ENCODE measurements at places on chromosomes 1 and 21.

DNA sequence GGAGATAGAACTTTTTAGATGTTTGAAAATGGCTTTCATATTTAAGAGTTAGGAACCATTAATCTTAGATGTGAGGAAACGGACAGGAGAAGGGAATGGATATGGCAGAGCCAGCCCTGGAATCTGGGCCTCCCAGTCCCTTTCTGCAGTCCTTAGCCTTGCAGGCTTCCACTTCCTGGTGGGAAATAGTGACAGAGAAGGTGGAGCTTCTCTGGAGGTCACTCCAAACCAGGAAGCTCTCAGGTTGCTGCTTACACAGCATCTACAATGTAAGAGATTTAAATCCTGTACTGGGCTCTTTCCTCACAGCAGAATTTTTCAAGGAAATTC lies 2.5 kb downstream of the S100A11 start:
- peak overlapping the region; percentile 96 for H3K4me3 ChIP-seq
- H3K4me1 ChIP-seq: peaks cover 43% of the 10 kb centered on the region
- H3K36me3 ChIP-seq: peaks cover 45% of the 10 kb centered on the region
- no peaks in the 10 kb centered on the region for H3K27me3 ChIP-seq
- no peak for DNase-seq

- no peak overlapping the region for H3K4me3 ChIP-seq
- peaks cover 15% of the 10 kb centered on the region for H3K27me3 ChIP-seq
- no peaks in the 10 kb centered on the region for H3K4me1 ChIP-seq
- no peak for DNase-seq
Measured at GRCh38 chr21:42319851-42320572, 4.8 kb upstream of the TFF3 start.

GRCh38 chr1:77825131-77825709 lies 45.8 kb downstream of the MIGA1 start:
- no peaks in the 10 kb centered on the region for H3K4me1 ChIP-seq
- H3K27me3 ChIP-seq: no peaks in the 10 kb centered on the region
- no peak for DNase-seq

DNA sequence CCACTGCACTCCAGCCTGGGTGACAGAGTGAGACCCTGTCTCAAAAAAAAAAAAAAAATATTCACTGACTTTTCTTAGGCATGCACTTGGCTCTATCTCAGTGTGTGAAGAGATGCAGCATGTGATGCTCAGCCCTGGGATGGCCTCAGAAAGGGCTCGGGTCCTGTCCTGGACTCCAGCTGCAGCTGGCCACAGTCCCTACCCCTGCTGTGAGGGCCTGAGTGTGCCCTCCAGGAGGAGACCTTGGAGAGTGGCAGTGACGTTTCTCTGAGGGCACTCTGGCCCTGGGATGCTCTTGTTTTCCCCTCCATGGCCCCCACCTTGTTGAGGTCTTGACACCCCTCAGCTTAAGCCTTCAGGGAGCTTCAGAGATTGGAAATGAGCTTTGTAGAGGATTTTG lies 81.9 kb upstream of the POU3F1 start:
- peaks cover 19% of the 10 kb centered on the region for H3K27me3 ChIP-seq
- no peak overlapping the region for H3K4me3 ChIP-seq

DNA sequence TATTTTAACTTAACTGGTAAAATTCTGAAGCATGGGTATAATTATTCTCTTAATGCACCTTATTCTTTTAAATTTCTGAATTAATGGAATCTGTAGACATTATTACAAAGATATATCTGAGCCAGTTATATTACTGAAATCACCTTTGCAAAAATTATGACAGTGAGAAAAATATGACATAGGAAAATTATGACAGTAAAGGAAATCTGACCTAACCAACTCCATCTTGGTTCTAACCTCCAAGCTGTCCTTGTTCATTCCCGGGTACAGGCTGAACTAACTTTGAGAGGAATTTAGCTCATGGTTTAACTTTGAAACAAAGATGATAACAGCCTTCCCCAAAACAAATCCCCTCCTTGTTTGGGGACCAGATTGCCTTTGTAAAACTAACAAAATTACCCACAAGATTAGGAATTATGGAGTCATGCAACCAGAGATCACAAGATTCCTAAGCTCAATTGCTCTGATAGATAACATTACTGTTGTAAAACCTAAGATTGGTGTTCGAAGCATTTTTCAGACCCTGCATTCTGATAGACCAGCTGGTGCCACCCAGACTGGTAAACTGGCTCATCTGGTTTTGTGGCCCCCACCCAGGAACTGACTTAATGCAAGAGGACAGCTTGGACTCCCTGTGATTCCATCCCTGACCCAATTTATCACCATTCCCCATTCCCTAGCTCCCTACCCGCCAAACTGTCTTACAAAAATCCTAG lies 9.4 kb upstream of the CD55 start:
- H3K4me1 ChIP-seq: peaks cover 18% of the 10 kb centered on the region
- DNase-seq: no peak
- H3K4me3 ChIP-seq: no peak overlapping the region
- no peaks in the 10 kb centered on the region for H3K36me3 ChIP-seq
- H3K27me3 ChIP-seq: peaks cover 3% of the 10 kb centered on the region
- no peak overlapping the region for H3K27ac ChIP-seq

GRCh38 chr1:112508278-112509004 lies at the start of gene WNT2B:
WNT2B (plus strand) TSS chr1:112508965; CDS start chr1:112509263, 298 bp downstream.
- peak within 1 kb of the TSS; percentile 79 for H3K4me3 ChIP-seq
- no peaks in the 10 kb centered on the region for H3K4me1 ChIP-seq
- peak; percentile 34 for DNase-seq
- H3K36me3 ChIP-seq: peaks cover 1% of the 10 kb centered on the region

Data from activated T-helper 1 cell treated with anti-CD3 and anti-CD28 coated beads, Interleukin-12 subunit alpha, Interleukin-12 subunit beta, Interleukin-2, Interleukin-4 antibody, amounts not matched to agents 30 ng/mL and 10 ng/mL and 1 ng/mL, durations not matched to agents 14 hours and 24 hours and 36 hours (primary cell).